ENCODE measurements at places on chromosomes 13 and 19.

DNA sequence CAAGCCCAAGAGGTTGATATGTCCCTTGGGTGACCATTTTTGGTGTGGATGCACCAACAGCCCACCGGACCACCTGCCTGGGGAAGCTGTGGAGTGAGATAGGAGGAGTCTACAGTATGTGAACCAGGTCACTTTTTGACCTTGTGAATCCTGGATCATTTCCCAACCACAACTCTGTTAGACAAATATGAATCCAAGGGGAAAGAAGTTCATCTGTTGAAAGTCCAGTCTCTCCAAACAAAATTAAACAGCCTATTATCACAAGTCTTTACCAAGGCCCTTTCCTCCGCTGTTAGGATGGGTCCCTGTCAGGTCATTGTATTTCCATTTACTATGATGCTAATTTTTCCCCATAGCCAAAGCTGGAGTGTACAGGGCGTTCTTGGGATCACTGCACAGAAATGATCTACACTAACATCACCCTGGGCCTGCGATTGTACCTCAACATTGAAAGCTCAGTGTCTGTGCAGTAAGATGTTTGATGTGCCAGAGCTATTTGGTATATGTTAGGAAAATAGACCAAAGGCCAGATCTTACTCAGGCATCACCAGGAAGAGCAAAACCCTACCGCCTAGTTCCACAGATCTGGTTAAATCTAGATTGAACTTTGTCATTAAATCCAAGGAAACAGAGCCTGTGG, 117.1 kb downstream of the STARD13 start:
- DNase-seq, result no peak

GRCh38 chr19:6125571-6125989, 9.9 kb upstream of the ACSBG2 start:
- peak; percentile 85 for DNase-seq

DNA sequence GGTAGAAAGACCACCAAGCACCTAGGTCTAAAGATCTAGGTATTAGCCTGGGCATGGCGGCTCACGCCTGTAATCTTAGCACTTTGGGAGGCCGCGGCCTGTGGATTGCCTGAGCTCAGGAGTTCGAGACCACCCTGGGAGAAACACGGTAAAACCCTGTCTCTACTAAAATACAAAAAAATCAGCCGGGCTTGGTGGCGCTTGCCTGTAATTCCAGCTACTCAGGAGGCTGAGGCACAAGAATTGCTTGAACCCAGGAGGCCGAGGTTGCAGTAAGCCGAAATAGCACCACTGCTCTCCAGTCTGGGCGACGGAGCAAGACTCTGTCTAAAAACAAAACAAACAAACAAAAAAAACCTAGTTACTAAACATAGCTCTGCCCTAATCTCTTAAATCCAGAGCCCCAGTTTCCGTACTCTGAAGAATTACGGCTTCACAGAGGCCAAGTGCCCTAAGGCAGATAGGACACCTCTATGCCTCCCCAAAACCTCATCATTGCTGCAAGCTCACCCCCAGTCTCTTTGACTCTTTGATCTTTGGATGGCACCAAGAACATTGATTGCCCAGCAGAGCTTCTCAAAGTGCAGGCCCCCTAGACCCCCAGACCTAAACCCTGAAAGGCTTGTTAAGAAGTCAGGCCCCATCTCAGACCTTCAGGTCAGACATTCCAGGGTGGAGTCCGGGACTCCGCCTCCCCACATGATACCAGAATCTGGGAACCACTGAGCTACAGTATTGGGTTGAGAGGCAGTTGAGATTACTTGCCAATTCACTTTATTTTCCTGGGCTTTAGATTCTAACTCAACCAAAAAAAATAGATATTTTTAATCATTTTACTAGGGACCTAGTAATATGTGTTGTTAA, 2.8 kb downstream of the COL4A2 start:
- DNase-seq, result no peak

DNA sequence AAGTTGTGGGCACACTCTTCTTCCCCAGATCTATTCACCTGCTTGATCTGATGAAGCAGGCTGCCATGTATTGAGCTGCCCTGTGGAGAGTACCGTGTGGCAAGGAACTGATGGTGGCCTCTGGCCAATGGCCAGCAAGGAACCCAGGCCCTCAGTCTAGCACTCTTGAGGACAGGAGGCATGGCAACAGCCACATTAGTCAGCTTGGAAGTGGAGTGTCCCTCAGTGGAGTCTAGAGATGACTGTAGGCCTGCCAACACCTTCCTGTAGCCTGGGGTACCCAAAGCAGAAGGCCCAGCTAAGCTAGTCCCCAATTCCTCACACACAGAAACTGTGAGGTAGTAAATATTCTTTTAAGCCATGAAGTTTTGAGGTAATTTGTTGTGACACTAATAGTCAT, 412.5 kb downstream of the DACH1 start:
- DNase-seq, result no peak

- DNase-seq, result no peak
These were observed 36.6 kb downstream of the CYP4F22 start for GRCh38 chr19:15544970-15545369.

GRCh38 chr13:42883771-42884467, 102.5 kb downstream of the FAM216B start:
- no peak for DNase-seq

- DNase-seq, result no peak
These were observed 207.7 kb upstream of the DACH1 start for GRCh38 chr13:72074663-72075062.

DNA sequence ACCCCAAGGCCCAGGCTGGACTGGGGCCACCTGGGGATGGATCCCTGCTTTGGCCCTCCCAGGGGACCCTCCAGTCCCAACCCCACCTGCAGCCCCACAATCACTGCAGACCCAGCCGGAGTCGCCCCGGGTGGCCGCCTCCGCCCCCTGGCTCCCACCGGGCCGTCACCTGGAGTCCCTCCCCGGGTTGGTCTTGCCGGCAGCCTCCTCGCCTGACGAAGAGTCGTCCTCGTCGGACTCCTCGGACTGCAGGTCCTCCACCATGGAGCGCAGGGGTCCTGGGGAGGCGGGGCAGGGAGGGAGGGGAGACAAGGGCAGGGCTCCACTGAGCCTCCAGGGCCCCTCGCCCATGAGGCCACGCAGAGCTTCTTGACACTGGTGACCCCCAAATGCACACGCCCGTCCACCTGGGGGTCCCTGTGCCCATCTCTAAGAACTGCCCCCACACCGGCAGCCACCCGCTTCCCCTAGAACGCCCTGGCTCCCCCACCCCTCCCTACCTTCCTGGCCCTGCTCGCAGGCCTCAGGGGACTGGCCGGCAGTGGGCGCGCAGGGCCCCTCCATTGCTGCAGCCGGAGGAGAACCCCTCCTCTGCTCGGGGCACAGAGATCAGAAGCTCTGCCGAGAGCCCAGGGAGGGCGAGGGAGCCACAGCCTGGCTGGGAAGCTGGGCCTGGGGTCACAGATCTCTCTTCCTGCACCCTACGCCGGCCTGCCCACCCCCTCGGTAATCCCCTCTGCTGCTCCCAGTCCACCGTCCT, 63.4 kb downstream of the MLLT1 start:
- peak; percentile 64 for DNase-seq

DNA sequence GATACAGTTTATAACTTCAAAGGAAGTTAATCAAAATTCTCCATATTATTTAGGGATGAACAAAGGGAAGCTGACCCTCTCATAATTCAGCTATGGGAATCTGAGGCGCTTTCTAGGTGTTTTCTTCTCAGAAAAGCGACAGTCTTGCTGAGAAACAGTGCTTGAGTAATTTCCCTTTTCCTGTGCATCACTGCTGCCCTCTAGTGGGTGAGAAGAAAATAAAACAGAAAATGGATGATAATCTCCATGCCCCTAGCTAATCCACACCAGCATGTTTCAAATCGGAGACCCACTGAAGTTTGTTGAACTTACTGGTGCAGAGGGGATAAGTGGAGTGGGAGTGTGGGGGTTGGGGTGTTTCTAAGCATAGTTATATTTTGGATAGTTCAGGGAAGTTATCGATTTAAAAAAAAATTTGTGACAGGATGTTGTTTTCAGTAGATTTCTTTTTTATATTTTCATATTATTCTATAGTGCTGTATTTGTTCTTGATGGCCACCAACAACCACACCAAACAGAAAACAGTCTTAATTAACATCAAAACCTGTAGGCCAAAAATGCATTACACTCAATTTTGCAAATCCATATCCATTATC, 21.4 kb downstream of the LCP1 start:
- DNase-seq, result no peak

GRCh38 chr13:48975101-48975855, 434 bp upstream of the FNDC3A start:
- peak; percentile 10 for DNase-seq

- DNase-seq, result no peak
These were observed 2.1 kb upstream of the FGF9 start for GRCh38 chr13:21668732-21669275.

DNA sequence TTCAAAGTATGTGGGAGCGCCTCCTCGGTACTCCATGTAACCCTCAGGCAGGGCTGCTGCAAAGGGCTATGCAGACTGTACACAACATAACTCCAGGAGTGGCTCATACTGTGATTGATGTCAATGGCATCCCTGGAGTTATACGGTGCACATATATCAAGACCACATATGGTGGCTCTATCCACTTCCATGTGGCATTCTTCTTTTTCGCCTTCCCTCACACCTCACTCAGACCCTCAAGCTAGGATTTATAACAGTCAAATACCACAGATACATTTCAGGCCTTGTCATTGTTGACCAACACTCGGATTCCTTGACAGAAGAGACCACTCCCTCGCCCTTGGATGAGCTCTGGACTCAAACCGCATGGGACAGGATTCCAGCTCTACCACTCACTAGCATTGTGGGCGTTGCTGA, 11.3 kb upstream of the UBL3 start:
- no peak for DNase-seq

GRCh38 chr13:35225582-35225981, 250.9 kb downstream of the MAB21L1 start:
- DNase-seq, result no peak

- peak; percentile 92 for DNase-seq
These were observed 1.6 kb downstream of the BRSK1 start for GRCh38 chr19:55285229-55285890.

DNA sequence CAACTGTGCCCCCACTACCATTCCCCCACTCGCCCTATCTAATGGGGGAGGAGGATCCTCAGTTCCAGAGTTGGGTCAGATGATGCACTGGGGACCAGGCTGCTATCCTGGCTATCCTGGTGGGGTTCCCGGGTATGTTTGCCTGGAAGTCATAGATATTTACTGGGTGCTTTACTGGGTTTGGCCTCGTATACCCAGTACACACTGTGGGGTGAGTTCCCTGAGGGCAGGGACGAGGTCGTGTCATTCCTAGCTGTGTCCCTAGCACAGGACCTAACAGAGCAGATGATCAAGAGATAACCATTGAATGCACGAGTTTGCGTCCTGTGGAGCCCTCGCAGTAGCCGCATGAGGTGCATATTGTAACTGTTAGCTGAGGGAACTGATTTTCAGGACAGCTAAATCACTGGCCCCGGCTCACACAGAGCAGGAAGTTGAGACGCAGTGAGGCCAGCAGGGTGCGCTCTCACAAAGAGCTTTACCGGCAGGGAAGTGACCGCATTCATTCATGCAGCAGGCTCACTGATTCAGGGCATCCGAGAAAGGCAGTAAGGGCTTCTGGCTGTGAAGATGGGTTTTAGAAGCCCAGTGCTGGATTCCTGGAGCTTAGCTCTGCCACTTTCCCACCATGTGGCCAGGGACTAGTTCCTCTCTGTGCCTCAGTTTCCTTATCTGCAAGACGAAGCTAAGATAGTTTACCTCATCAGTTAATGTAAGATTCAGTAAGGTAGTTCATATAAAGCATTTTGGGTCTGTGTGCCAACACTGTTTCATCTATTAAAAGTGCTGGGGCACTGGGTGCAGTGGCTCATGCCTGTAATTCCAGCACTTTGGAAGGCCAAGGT, 6.0 kb downstream of the RUVBL2 start:
- DNase-seq, result peak; percentile 84

- no peak for DNase-seq
These were observed 4.6 kb downstream of the FRY start for GRCh38 chr13:32036126-32036695.

DNA sequence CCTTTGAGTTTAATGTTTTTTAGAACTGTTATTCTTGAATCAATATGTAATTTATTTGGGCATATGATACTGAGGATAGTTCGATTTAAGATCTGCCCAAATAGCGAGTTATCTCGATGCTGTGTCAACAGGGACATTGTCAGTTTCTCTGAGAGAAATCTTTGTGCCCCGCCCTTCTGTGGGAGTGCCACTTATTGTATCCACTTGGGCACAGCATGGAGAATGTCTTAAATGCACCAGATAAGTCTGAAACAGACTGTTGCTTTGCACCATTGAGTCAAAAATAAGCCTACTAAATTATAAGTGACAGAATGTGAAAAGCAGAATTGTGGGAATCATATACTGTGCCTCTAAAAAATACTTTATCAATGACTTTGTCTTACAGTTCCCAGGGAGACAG, 45.6 kb downstream of the RNASEH2B start:
- DNase-seq, result no peak

DNA sequence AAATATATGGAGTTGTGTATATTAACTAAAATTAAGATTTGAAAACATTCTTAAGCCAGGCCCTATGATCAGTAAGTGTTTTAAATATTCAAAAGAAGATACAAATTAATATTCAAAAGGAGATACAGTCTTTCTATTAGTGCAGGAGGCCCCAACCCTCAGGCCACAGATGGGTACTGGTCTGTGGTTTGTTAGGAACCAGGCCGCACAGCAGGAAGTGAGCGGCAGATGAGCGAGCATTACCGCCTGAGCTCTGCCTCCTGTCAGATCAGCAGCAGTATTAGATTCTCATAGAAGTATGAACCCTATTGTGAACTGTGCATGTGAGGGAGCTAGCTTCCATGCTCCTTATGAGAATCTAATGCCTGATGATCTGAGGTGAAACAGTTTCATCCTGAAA, 232.9 kb downstream of the FOXO1 start:
- no peak for DNase-seq

DNA sequence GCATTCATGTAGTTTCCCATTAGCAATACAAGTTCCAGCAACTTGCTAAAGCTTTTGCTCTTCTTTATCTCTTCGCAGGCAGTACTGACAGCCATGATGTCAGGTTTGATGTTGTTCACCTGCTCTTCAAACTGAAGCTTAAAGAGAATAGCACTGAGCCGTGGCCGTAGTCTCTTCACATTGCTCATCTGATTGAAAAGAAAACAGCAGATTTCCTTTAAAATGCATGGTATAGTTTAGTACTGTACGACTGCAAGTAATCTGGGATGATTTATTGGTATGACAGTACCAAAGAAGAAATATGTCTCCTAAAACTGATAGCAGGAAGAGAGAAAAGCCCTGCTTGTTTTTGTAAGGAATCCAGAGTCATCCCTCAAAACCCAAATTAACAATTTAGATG, 284.4 kb downstream of the DIAPH3 start:
- no peak for DNase-seq

Measured in posterior cingulate gyrus (tissue), 11 donors.